Posterior vena cava (tissue), 2 donors: ENCODE measurements at places on chromosomes 16 and 17.
A peak's percentile ranks its signal among the peaks of the same experiment; 100 is the strongest.

DNA sequence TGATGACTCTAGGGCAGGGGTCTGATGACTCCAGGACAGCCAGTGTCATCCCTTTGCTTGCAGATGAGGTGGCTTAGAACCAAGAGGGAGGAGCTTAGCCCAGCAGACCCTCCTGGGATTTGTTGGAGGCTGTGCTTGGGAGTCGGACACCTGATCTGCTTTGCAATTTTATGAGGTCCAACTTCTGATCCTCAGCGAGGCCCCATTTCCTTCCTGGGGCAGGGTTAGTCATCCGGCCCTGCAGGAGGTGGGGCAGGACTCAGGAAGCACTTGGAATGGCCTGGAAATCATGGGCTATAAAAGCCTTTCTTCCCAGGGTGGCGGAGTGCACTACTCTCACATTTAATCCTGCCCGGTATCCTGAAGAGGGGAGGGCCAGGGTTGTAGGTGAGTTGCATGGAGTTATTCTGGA is 168.5 kb downstream of the MSI2 start:
- DNase-seq, result no peak

GRCh38 chr17:68777856-68778694 is 176.9 kb upstream of the FAM20A start:
- DNase-seq, result no peak

GRCh38 chr17:79975498-79976134 is 60.1 kb downstream of the TBC1D16 start:
- peak; percentile 28 for DNase-seq

DNA sequence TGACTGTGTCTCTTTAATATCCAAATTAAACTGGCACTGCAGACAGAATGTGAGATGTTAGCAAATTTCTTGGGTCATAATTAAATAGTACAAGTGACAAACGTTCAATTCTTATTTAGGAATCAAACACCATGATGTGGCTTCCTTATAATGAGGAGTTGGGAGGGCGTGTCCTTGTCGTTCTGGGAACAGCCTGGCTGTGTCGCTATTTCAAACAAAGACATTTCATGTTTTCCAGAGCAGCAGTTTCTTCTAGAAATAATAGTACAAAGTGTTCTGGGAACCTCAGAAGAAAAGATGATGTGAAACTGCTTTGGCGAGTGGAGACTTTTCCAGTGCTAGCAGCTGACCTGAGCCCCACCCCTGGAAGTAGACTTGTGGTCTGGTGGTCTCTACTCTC is 301.7 kb upstream of the N4BP1 start:
- DNase-seq, result no peak

DNA sequence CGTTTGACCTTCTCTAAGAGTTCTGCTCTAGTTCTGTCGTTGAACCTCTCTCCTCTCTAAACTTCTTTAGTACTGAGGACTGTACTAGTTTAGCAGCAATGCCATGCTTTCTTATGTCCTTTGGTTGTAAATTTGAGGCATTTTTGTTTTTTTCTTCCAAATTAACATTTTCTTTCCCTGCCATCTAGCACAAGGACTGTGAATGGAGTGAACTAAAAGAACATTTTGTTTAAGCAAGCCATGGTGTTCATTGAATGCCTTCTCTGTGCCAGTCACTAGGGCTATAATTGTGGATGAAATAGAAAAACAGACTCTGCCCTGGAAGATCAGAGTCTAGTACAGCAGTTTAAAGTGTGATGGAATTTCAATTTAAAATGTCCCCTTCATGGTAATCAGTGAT is 137.9 kb downstream of the FTO start:
- no peak for DNase-seq

- no peak for DNase-seq
Measured at GRCh38 chr16:52089476-52089875, 457.5 kb downstream of the TOX3 start.

DNA sequence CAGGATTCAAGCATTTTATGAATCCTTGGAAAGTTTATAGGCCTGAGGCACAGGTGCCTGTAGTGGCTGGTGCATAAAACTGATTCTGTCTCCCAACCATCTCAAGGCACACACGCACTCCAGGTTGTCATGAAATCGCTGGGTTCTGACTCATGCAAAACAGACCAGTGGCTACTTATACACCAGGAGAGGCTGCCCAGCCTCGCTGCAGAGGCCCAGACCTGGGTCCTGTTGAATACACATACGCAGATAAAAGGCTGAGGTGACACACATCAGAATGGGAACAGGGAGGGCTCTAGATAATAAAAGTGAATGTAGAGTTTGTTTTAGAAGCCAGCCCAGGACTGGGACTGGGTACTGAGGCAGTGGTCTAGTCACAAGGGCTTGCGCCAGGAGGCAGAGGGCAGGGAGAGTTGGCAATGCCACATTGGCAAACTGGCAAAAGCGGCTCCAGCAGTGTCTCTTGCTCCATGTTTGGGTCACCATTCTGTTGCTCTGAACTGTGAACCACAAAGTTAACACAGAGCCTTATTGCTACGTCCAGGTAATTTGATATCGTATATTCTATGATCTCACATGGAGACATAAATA is 13.6 kb downstream of the OR1D5 start:
- DNase-seq, result no peak

DNA sequence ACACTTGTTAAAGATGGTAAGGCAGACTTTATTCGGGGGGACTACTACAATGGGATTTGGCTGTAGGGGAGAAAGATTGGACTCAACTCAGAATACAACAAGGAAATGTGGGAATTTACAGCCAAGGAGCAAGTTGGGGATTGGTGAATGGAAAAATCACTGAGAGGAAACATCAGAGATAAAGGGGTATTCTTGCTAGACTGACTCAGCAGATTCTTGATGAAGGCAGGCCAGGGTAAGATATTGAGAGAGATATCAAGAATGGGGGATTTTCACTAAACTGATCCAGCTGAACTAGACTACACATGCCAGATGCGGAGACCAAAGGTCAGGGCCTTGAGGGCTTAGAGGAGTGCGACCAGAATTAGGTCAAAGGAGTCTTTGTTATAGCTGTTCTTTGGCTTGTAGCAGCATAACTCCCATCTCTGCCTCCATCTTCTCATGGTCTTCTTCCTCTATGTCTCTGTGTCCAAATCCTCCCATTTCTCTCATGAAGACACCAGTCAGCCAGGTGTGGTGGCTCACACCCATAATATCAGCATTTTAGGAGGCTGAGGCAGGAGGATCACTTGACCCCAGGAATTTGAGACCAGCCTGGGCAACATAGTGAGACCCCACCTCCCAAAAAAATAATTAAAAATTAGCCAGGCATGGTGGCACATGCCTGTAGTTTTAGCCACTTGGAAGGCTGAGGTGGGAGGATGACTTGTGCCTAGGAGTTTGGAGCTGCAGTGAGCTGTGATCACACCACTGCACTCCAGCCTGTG is 17.3 kb downstream of the CHD9NB start:
- no peak for DNase-seq

DNA sequence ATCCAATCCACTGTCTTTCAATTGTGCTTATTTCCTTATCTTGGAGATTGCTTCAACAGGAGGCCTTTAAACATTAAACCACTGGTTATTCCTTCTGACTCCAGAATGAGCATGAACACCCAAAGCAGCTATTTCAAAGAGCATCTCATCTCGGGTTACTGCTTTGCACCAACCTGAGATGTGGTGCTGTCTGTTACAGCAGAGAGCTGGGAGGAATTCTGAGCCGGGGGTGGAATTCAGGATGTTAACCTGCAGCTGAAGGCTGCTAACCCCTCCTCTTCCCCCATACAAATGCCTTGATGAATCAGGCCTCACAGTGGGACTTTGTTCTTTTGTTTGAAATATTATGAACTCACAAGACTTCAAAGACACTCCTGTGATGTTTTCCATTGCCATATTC is 113.1 kb downstream of the SHISA9 start:
- DNase-seq, result no peak

- no peak for DNase-seq
Measured at GRCh38 chr17:35545150-35545549, 7.7 kb upstream of the SLFN12L start.

DNA sequence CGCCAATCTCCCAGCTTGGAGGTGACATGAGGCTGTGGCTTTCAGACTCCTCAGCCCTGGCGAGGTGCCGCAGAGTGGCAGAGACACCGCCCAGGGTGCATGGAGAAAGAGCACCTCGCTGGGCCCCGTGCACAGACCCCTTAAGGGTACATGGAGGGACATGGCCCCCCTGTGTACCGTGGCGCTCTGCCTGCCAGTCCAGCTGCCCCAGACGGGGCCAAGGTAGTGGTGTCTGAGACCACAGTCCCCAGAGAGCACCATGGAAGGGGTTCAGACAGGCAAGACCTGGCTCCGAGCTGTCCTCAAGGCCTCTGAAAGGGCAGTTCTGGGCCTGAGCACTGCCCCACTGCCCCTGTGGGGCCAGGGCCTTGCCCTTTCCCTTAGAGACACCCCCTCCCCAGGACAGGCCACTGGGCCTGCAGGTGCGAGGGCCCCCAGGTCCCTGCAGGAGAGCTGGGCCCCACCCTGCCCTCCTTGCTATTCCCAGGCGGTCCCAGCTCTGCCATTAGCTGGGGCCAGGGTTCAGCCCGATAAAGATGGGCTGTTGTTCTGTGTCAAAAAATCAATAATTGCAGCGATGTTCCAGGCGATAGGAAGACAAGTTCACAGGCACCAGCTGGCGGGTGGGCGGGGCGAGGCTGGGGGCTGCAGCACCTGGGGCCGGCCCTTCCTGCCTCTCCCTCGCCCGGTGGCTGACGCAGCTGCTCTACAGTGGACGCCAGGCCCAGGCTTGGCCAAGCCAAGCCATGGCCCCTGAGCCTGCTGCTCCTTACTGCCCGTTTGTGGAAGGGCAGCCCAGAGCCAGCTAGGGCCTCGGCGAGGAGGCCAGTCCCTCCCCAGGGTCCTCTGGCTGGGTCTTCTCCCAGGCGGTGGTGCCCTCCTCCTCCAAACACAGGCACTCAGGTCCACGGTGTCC is 51.7 kb downstream of the ZFPM1 start:
- no peak for DNase-seq

DNA sequence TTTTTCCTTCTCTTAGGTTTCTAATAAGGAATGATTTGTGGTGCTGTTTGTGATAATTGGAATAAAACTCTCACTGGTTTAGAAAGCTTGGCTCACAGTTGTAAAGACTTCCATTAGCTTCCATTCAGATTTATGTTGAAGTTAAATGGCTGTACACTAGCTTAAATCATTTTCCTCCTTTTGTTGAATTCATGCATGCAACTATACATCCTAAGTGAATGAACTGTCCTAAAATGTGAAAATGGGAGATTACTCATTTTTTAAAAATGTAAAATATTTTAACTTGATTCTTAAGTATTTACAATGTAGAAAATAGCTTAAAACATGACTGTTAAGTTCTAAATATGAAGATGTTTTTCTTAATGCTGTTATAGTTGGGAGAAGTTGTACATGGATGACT is 15.2 kb downstream of the PRKCA start:
- DNase-seq, result no peak

GRCh38 chr16:83214671-83215070 is 587.9 kb downstream of the CDH13 start:
- DNase-seq, result no peak

- no peak for DNase-seq
Measured at GRCh38 chr17:38460082-38460715, 31.9 kb downstream of the ARHGAP23 start.

DNA sequence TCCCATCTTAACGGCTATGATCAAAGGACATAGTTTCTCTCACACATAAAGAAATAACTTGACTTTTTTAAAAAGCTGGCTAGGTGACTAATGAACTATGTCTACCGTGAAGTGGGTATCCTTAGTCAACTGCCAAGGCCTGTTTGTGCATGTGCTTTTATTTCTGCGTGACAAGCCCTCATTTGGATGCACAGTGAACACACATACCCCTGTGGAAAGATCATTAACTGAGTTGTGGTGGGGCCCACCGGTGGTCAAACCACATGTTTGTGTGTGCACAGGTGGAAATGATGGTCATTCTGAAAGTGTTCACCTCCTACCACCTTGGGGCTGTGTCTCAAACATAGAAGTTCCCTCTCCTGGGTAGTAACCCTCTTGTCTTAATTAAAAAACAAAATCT is 256.1 kb upstream of the SALL1 start:
- no peak for DNase-seq

- no peak for DNase-seq
Measured at GRCh38 chr17:76940295-76940694, 72.1 kb downstream of the MGAT5B start.

- no peak for DNase-seq
Measured at GRCh38 chr17:57641761-57642160, 103.3 kb downstream of the CCDC182 start.

DNA sequence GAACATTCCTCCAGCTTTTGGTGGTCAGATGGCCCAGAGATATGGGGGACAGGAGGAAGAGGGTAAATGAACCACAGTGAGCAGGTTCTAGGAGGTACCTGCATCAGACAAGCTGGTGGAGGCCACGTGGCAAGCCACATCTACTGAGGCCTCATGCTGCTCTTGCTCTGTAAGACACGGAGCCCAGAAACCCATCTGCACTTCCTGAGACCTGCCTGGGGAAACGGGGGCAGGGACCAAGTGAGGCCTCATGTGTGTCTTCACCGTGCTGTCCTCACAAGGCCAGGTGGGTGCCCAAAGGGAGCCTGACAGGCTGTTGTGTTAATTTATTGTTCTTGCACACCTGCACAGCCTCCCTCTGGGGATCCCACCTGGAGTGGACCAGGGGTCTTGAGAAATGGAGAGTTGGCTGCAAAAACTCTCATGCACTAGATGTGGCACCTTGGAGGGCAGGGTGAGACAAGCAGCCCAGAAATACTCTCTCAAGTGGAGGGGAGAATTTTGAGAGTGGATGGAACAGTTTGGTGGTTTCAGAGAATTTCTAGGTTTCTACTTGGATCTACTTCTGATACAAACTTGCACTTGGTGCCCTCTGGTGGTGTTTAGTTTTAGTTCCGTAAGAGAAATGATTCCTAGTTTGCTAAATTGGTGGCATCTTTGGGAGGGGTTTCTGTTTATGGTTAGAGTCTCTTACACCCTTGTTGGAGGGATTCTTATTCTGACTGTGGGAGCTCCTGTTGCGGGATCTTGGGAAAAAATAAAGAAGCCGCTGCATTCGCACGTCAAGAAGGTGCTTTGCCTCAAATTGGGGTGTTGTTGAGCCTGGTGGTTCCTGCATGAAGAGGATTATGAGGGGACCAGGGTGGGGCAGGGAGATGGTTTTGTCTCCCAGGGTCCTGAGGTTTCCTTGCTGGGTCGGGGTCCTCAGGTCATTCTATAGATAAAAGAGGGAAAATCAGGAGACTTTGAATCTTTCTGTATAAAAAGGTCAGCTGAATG is 47.5 kb downstream of the SLC6A2 start:
- no peak for DNase-seq

GRCh38 chr16:84360170-84360569 is 8.2 kb upstream of the ATP2C2 start:
- no peak for DNase-seq

- DNase-seq, result no peak
Measured at GRCh38 chr17:79317916-79318315, 243.3 kb downstream of the ENGASE start.

GRCh38 chr16:896261-897199 is 74.3 kb downstream of the LMF1 start:
- DNase-seq, result no peak
